ENCODE measurements at places on chromosomes 5 and 9. TPM values are rescaled to one million over a fixed set of nuclear protein-coding genes. Genes with fewer than 3 reads are reported as not detected.

The FGF10 gene
- total RNA-seq = 7.3 TPM

The TPRN gene
- 11.6 TPM for total RNA-seq

The ACOT12 gene
- 2.2 TPM for total RNA-seq

The ELL2 gene
- total RNA-seq = 118 TPM

The KIAA1958 gene
- total RNA-seq = 1.5 TPM

The RASEF gene
- 0.44 TPM for total RNA-seq

Data from smooth muscle cell of trachea (primary cell).